Nucleus accumbens (tissue), 56 donors: ENCODE measurements at places on chromosomes 2 and 18.
A peak's percentile ranks its signal among the peaks of the same experiment; 100 is the strongest.

GRCh38 chr2:236175548-236176150 is 7.5 kb upstream of the GBX2 start:
- DNase-seq, result no peak

DNA sequence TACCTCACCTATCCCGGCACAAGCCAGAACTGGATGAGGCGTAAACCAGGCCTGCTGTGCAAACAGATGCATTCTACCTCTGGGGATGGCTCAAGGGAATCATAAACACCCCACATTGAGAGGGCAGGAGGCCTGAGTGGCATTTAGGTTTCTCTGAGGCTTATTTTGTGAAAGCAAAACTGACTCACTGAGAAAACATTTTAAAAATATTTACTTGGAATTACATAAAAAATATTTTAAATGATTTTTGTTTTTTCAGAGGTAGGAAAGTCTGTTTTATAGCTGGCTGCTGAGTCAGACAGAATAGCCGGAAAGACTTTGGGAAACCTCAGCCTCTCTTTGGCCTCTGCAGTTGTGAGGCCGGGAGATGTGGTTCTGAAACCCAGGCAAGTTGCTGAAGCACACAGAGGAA is 244.1 kb downstream of the NCKAP5 start:
- no peak for DNase-seq

DNA sequence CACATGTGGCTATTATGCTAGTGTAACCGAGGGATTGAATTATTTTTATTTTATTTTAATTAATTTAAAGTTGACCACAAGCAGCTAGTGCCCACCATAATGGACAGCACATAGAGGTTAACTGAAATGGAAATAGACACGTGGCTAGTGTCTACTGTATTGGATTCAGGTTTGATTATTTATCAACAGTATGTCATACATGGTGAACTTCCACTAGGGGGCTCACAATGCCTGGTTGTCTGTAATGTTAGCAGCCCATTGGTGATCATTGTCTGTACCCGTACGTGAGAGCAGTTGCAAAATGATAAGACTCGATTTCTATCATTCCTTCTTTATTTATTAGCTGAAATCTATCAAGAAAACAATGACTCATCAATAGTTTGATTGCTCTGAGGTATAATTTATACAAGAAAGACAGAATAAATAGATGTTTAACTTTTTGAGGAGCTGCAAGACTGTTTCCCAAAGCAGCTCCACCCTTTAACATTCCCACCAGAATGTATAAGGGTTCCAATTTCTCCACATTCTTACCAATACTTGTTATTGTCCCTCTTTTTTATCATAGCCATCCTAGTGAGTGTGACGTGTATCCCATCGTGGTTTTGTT is 76.5 kb downstream of the CYBRD1 start:
- no peak for DNase-seq

DNA sequence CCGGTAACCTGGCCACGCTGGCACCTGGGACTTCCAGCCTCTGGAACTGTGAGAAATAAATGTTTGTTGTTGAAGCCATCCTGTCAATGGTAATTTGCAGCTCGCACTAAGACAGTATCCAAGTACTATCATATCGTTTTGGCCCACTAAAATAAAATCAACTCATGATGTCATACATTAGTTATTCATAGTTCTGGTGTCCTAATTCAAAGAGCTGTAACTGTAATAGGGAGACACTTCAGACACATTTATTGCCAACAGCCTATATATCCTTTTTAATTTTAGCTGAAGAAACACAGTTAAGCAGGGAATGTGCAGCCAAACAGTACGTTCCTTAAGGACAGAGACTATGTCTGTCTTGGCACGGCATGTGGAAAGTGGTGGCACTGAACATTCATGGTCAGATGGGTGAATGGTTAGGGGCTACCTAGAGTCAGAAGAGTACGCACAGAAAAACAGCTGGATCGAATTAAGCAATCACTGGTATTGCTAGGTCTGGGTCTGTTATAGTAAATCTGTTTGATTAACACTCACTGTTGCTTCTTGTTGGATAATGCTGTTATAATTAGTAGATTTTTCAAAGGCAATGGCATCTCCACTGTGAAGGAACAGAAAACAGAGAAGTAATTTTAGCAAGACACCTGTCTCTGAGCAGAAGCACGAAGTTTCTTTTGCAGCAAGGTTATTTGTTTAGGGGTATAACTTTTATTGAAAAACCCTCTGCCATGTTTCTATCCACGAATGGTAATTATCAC is 41.3 kb upstream of the CREG2 start:
- no peak for DNase-seq

GRCh38 chr18:74146756-74147155 is 878 bp downstream of the FBXO15 start:
- DNase-seq, result no peak

DNA sequence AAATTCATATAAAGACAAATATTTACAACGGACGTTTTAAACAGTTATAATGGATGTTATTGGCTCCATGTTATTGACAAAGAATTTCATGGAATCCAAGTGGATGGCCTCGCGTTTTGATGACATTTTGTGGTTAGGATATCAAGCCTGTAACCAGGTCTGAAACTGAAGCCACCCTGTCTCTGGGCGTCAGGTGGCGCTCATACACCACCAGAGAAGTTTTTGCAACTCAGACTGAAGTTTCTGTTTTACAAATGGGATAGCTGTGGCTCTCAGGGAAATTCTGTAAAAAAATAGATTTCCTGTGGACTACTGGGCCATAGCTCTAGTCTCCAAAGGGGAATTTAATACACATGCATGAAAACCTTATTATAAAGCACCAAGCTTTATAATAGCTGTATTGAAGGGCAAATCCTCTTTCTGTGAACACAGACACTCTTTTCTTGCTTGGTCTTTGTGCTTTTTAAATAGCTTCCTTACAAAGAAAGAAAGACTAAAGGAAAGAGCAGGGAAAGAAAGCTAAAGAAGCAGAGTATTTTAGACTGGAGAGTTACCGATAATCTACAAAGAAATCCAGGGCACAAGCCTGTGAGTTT is 86.7 kb downstream of the C18orf54 start:
- peak; percentile 0 for DNase-seq

- DNase-seq, result no peak
Measured at GRCh38 chr2:82665691-82666090, 1793.4 kb downstream of the SUCLG1 start.

GRCh38 chr2:239535413-239536144 is 134.8 kb upstream of the HDAC4 start:
- no peak for DNase-seq

DNA sequence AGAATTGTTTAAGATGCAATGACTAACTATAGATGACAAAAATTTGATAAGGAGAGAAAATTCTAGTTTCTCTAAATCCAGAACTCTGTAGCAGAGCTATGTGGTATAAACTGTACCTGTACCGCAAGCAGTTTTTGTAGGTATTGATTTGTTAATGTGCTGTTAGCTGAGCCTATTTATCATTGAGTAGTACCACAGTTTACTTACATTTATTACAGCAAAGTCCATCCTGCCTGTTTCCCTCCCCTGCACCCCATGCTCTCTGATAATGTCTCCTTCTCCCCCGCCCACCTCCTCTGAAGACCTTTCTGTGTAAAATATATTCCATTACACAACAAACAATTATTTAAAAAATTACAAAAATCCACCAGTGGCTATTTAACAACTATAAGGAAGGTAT is 170.6 kb downstream of the RNF152 start:
- DNase-seq, result no peak

GRCh38 chr2:96325041-96325883 is at the start of gene ITPRIPL1:
Gene ITPRIPL1, plus strand, starts transcription at chr2:96325317. Its CDS starts 523 bp downstream, at chr2:96325840.
- DNase-seq, result no peak

GRCh38 chr2:129772190-129772579 is 207.3 kb upstream of the RAB6C start:
- DNase-seq, result no peak

- DNase-seq, result no peak
Measured at GRCh38 chr2:120439637-120440384, 93.9 kb downstream of the INHBB start.

DNA sequence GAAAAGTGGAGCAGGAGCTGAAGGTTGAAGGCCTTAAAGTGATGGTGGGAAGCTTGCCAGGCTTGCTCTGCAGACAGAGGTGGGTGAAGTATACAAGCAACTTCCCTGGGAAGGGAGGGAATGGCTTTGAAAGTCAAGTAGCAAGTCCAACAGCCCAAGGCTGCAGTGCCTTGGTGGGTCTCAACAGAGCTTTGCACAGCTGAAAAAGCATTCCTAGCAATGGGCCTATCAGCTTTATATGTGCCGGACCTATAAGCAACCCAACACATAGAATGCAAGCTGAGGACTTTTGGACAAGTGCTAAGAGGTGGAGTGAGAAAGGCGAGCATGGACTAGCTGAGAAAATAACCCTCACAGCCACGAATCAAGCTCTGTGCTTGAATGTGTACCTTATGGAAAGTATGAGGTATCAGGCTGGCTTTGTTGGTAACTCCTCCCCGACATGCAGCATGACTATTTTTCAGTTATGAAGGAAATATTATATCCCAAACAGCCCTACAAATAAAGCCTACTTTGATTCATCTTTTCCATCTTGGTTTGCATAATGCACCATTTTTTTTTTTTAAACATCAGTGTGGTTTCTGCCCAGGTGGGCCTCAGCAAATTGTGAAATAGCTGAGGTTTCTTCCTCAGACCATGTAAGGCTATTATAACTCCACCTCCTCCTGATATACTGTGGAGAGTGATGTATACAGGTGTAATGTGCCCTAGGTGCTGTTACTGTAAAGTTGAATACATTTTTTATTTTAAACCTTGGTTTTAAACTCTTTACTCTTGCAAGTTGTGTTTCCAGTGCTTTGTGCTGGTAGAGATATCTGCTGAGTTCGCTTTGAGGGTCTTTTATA is 241.4 kb upstream of the CXCR4 start:
- no peak for DNase-seq

DNA sequence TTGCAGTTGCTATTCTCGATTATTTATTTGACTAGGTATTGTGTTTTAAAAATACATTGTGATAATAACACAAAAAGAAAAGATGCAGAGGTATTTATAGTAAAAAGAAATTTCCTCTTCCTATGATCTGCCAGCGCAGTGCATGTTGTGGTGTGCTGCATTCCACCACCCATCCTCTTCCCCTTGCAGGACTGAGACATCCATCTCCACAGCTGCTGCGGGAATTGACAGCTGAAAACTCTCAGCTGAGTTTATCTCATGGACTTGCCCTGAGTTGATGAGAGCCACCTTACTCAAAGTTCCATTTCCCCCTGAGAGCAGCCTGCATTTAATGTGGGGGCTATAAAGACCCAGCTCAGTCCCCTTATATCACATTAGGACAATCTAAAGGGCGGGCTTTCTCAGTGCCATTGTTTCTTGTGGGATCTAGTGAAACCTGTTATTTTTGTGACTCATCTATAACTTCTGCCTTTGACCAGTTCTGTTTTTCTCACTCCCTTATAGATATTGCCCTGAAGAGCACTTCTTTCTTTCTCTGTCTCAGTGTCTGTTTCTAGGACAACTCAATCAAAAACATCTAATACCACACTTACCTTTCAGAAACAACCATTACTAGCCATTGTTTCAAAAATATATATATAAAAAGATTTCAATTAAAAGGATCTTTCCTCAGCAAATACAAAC is 698.5 kb downstream of the NR4A2 start:
- DNase-seq, result no peak

DNA sequence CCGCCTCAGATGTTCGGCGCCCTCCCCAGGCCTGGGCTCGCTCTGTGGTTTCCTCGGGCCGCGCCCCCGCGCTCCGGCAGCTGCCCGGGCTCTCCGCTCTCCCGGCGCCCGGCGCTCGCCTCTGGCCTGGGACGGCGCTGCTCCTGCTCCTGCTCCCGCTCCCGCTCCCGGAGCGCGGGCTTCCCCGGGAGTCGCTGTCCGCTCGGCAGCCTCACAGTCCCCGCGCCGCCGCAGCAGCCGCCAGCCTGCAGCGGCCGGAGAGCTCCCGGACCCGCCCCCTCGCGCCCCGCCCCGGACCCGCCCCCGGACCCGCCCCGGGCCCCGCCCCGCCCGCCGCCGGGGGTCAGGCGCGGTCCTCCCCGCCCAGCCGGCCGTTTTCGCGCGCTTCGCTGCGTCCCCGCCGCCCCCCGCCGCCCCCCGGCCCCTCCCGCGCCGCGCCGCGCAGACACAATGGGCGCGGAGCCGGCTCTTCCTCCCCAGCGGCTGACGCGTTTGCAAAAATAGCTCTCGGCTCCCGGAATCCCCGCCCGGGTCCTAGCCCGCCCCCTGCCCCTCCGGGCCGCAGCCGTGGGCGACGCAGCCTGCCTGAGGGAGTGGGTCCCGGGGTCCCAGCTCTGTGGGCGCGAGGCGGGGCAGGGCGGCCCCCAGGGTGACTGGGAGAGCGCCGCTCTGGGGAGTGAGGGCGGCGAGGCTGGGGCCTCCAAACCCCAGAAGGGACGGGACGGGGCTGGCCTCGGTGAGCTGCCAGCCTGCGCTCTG is at the start of gene ARL4C:
TSS of gene ARL4C (minus strand) at position 247 of the 759 bp plus-strand sequence. CDS start 495 bp downstream, outside the sequence.
- DNase-seq, result peak; percentile 57

- no peak for DNase-seq
Measured at GRCh38 chr2:216842636-216843035, 17.2 kb downstream of the TNP1 start.

- DNase-seq, result no peak
Measured at GRCh38 chr2:30677231-30677630, 130.0 kb downstream of the CAPN13 start.

- DNase-seq, result no peak
Measured at GRCh38 chr2:3034856-3035255, 342.8 kb downstream of the EIPR1 start.

- no peak for DNase-seq
Measured at GRCh38 chr2:31138037-31138962, at the start of gene GALNT14. Gene GALNT14, minus strand, starts transcription at chr2:31138440. Its CDS starts 354 bp downstream, at chr2:31138086.

- DNase-seq, result no peak
Measured at GRCh38 chr2:151478011-151478410, 68.3 kb downstream of the RIF1 start.

GRCh38 chr2:231542136-231542535 is 11.9 kb upstream of the NMUR1 start:
- no peak for DNase-seq

DNA sequence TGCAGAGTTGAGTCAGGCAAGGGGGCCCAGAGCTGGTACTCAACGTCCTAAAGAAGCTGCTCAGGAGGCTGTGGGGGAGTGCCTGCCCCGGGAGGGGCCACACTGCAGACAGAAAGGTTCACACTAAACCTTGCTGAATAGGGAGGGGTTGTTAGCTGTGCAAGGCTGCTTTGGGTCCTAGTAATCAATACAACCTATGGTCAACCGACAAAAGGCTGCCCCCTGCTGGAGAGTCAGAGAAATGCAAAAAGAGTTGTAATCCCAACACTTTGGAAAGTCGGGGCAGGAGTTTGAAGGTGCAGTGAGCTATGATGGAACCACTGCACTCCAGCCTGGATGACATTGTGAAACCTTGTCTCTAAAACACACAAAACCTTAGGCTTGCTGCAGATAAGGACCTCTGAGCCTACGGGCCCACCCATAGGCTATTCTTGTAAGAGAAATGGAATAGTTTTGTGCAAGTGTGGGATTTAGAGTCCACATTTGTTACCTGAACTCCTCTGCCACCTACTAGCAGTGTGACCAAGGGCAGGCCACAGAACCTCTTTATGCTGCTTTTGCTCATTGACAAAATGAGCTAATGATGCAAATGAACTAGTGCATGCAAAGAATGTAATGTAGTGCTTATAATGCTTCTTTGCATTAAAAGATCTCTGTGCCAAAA is 81.5 kb downstream of the PRPF40A start:
- no peak for DNase-seq

- DNase-seq, result no peak
Measured at GRCh38 chr2:37627710-37628109, 43.7 kb downstream of the CDC42EP3 start.

- DNase-seq, result no peak
Measured at GRCh38 chr18:74828200-74828599, 230.5 kb downstream of the ZNF407 start.

- no peak for DNase-seq
Measured at GRCh38 chr18:711310-711656, 1.1 kb downstream of the ENOSF1 start.

GRCh38 chr2:48605482-48606175 is 12.0 kb upstream of the GTF2A1L start:
- DNase-seq, result no peak
